Left renal cortex interstitium (tissue), 4 donors: ENCODE measurements at places on chromosomes 5 and 9.

DNA sequence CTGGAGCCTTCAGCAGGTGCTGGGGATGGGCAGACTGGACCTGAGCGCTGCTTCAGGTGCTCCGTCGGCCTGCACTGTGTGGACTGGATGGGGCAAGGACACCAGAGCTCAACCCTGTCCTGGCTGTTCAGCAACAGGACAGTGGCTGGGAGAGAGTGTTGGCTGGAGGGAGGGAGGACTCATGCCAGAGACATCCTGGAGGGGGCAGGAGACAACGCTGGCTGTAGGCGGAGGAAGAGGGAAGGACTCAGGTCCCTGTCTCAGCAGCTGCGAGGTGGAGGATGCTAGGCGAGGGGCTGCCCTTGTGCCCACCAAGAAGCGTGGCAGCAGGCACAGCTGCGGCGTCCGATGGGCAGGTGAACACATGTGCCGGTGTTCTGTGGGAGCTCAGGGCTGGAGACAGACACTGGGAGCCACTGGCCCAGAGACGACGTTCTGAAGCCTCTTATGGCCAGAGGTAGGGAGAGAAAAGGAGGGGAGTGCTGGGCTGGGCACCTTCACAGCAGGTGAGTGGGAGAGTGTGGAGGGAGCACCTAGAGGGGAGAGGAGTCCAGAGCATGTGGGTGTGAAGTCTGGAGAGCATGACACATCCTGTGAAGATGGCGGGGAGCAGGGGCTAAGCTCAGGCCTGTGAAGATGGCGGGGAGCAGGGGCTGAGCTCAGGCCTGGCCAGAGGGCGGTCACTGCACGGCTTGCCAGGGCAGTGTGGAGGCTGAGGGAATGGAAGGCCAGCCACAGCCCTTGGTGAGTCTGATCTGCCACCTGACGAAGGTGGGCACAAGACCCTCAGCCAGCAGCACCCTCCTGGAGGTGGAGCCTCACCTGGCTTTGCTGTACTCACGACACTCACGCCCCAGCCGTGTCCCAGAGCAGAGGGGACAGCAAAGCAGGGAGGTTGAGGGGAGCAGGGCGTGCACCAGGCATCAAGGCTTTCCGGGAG, 79.1 kb upstream of the FCN1 start:
- DNase-seq, result no peak

GRCh38 chr9:119905724-119906123, 536.5 kb upstream of the BRINP1 start:
- DNase-seq, result no peak

GRCh38 chr9:31335529-31336234, 1048.8 kb upstream of the ACO1 start:
- DNase-seq, result no peak

DNA sequence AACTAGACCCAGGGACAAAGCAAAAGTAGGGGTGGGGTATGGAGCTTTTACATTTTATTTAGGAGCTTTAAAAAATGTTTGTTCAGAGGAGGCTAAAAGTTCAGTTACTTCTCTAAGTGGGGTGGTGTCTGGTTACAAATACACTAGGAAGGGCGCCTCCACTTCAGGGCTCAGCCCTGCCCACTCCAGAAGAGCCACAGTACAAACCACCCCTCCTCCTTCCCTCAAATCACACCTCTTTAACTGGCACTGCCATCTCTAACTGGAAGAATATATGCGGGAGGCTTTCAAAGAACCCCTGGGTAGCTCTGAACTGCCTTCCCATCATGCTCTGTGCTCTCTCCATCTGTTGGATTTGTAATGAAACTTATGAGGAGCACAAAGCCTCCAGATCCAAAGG, 98.8 kb upstream of the NFIB start:
- DNase-seq, result no peak

DNA sequence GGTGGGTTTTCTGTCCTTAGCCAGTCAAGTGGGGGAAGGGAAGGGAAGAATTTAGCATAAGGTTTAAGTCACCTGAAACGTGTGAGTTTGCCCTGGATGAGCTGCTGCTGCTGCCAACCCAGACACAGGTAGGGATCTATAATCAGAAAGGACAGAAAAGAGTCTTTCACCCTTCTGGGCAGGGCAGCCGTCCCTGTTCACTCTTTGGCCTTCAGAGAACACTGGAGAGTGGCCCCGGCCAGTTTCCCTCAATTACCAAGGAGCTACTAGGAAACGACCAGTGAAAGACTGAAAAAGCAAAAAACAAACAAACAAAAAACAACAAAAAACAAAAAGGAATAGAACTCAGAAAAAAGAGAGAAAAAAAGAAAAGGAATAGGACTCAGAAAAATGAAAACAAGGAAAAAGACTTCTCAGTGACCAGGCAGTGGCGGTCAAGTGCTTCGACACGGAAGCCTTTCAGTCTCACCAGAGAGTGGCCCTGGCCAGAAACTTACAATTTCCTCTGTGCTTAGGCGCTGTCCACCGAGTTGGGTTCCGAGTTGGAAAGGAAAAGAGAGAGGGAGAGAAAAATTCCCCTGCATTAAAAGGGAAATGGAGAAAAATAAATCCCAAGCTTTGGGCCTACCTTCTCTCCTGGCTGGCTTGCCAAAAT, 2.5 kb upstream of the GM2A start:
- no peak for DNase-seq

GRCh38 chr5:107218457-107219193, 452.1 kb downstream of the EFNA5 start:
- DNase-seq, result no peak

DNA sequence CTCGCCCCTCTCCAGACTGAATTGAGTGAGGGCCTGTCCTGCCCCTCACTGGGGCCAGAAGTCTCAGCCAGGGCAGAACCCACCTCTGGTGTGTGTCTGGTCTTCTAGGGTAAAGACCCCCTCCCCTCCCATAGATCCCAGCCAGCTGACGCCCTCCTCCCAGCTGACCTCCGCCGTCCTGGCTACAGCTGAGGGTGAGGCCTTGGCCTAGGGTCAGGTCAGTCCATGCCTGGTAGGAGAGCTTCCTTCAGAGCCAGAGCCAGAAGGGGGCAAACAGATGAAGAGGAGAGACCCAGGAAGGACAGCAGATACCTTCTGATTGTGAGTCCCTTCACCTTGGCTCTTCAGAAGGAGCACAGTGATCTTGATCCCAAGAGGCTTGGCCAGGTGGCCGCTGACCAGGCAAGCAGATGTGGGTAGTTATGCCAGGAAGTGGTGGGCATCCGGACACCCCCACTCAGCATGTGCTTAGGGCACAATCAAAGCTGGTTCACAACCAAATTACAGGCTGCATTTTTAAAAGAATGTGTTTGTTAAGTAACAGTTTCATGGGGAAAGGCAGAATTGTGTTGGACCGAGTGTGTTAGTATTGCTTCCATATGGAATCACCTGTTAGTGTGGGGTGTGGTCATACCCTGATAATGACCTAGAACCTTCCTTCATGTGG, 29.9 kb downstream of the JADE2 start:
- DNase-seq, result no peak

- DNase-seq, result no peak
Observed at GRCh38 chr5:143309661-143310431, 93.6 kb downstream of the NR3C1 start.

- DNase-seq, result no peak
Observed at GRCh38 chr5:137837491-137838394, 29.9 kb upstream of the MYOT start.

GRCh38 chr5:2241842-2242241, 359.1 kb upstream of the IRX4 start:
- no peak for DNase-seq

- no peak for DNase-seq
Observed at GRCh38 chr9:37564916-37565315, 11.3 kb downstream of the FBXO10 start.

- no peak for DNase-seq
Observed at GRCh38 chr9:73038089-73038509, 85.2 kb upstream of the ALDH1A1 start.

DNA sequence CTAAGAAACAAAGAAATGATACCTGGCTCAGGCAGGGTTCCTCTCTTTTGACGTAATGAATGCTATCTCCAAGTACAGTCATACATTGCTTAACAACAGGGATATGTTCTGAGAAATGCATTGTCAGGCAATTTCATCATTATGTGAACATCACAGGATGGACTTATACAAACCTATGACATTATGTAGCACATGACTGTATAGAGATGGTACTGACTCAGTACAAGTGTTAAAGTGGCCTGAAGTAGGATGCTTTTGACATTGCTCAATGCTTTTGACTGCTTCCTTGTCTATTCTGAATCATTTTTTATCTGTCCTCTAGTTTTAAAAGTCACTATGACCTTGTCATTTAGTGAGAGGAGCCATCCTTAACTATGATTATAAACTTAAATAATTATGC, 147.6 kb downstream of the NR2F1-AS1 start:
- DNase-seq, result no peak

- no peak for DNase-seq
Observed at GRCh38 chr9:127921557-127922120, 4.8 kb upstream of the ST6GALNAC4 start.

- no peak for DNase-seq
Observed at GRCh38 chr9:137907776-137908175, 30.2 kb downstream of the CACNA1B start.

DNA sequence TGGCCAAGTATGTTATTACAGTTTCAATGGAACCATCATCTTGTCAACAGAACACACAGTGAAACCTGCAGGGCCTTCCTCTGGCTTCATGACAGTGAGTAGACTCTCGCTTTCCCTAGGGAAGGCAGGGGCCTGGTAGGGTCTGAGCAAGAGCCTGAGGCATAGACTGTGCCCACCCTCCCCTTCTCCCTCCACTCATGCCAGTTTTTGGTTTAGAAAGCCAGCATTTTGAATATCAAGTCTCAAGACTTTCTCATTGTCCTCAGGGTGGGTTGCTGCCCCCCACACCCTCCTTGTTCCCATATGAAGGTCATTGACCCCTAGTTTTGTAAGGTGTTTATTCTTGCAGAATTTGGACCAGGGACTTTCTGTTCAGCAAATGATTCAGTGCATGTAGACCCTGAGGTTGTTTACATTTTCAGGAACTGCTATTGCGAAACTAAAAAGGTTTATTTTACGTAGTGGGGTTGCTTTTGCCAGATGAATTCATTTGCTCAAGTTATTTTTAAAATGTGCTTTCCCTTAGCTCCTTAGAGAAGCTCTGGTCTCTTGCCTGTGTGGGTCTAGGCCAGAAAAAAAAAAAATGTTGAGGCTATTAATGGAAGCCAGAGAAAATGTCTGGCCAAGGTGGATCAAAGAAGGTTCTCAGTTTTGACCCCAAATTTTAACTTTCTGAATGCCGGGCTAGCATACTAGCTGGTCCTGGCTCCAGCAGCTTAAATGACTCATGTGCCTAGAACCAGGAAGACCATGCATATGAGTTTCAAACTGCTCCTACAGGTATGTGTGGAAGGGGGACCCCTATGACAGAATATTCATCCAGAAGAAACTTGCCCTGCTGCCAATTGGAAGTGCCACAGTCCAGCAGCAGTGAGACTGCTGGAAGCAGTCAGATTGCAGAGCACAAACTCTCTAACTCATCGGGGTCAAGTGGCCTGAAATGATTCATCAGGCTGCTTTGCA, 10.1 kb upstream of the MOB3B start:
- no peak for DNase-seq

GRCh38 chr5:144336191-144336961, 165.7 kb downstream of the KCTD16 start:
- DNase-seq, result no peak

GRCh38 chr5:125006011-125006685, 259.7 kb upstream of the ZNF608 start:
- DNase-seq, result no peak

- no peak for DNase-seq
Observed at GRCh38 chr9:113941526-113941925, 65.4 kb downstream of the ZNF618 start.

DNA sequence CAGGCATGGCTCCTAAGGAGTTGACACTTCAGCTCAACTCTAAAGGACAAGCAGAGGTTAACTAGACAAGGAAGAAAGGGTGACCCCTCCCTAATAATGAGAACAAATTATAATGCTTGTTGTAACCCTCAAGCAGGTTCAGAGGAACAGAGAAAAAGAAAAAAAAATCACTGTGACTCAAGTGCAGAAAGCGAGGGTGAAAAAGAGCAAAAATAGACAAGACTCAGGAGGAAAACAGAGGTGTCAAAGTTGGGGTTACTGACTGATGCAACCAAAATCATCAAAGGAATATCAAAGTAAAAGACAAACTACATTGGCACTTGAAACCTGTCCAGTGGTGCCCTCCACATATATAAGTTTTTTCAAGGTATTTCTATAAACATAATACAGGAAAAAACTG, 28.4 kb downstream of the FBXW11 start:
- DNase-seq, result no peak

DNA sequence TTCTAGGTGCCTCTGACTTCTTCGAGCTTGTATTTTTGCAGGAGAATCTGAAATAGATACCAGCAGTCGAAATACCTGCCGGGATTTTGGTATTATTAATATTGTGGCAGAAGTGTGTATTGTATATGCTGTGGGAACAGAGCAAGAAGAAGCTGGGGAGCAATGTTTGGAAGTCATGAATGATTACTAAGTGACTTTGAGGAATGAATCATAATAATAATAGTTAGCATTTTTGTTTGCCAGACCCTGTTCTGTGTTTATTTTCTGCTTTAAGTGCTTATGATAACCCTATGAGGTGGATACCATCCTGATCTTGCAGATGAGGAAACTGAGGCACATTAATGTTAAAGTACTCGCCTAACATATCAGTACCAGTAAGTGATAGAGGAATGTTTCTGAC, 32.4 kb downstream of the RAB24 start:
- no peak for DNase-seq

DNA sequence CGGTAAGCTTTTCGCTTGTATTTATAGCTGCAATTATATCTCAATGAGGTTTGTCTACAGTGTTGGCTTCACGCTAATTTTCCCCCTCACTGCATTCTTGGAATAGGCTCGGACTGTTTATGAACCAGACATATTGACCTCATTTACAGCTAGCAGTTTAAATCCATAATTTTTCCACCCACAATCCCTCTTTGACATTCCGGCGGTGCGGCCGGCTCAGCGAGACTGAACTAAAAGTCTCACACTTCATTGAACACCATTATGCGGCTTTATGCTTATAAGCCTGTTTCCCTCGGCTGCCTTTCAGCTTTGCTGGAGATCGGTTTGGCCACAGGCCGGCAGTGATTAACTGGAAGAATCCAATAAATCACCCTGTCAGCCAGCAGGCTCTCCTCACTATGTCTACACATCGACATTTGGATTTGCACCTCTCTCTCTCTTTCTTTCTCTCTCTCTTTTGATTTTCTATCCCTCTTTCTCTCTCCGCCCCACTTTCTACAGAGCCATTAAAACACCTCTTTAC, 315.0 kb upstream of the TLE4 start:
- DNase-seq, result peak; percentile 76

- DNase-seq, result no peak
Observed at GRCh38 chr5:147485046-147485445, 24.8 kb downstream of the DPYSL3 start.

GRCh38 chr5:129664336-129664937, 83.5 kb upstream of the MINAR2 start:
- no peak for DNase-seq

GRCh38 chr9:114072184-114073140, 5.6 kb downstream of the AMBP start:
- DNase-seq, result no peak

- no peak for DNase-seq
Observed at GRCh38 chr5:126124706-126125345, 298.4 kb upstream of the GRAMD2B start.
